CD4-positive, alpha-beta T cell treated with Interleukin-17A for 1 hour (primary cell): ENCODE measurements at places on chromosomes 16 and 17.

- no peak for DNase-seq
These were observed 292.3 kb downstream of the SHISA9 start for GRCh38 chr16:13193721-13194120.

GRCh38 chr16:81633680-81634379 lies 145.3 kb upstream of the PLCG2 start:
- DNase-seq: no peak

DNA sequence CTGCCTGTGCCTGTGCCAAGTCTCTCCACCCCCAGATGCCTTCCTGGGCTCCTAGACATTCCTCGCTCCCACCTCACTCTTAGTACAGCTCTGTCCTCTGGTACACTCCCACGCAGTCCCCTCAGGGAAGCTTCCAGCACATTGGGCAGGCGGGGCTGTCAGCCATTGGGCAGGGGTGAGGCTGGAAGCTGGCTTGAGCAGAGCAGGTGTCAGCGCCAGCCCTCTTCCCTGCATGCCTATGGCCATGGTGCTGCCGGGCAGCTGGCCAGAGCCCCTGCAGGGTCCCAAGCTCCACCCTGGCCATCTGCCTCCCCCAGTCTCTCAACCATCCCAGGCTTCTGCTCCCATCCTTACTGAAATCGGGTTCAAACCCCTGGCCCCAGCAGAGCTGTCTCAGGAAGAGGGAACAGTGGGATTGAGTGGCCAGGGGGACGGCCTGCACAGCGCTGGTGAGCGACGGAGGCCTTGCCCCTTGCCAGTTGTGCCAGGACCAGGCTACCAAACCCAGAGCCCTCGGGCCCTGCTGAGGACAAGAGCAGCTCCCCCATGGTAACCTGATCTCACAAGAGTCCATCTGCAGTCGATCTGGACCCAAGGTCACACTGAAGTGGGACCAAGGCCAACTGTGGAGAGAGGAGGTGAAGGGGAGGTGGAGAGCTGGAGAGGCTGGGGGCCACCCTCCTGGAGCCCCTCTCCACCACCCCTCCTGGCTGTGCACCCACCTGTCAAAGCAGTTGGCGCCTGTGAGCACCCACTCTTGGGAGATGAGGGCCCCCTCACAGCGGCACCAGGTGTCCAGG lies 2.4 kb upstream of the B9D1 start:
- DNase-seq: no peak

DNA sequence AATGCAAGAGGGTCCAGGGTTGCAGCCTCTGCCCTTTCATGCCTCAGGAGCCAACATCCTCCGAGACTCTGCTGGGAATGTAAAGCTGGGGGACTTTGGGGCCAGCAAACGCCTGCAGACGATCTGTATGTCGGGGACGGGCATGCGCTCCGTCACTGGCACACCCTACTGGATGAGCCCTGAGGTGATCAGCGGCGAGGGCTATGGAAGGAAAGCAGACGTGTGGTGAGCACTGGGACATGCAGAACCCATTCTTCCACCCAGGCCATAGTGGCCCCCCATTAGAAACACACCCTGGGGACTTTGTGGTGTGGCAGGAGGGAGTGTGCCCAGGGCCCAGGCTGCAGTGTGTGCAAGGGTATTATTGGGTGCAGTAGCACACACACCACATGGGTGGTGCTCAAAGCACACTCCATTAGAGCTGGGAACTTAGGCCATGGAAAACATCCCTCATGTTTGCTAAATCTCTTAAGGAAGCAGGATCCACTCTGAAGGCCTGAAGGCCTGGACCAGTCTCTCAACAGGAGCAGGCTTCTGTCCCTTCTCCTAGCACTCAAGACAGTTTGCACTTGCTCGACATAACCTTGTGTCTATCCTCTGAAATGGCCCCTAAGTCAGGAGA lies 7.6 kb downstream of the LIMD2 start:
- DNase-seq: no peak

- DNase-seq: no peak
These were observed 212.8 kb upstream of the CDH8 start for GRCh38 chr16:62249069-62249468.

DNA sequence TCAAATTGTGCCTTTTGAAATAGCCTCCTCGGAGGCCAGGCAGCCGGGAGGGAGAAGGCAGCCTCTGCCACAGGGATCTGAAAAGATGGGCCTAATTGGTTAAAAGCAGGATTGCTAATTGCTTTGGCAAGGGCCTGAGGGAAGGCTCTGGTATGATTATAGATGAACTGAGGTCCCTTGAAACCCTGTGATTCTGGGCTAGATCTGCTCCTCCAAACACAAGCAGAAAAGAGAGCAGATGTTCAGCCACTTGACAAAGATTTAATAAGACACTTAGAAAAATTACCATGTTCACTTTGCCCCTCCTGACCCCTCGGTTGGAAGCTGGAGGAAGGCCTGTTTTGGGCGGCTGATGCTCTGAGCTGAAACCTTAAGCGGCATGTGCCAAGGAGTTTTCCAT lies 209.5 kb upstream of the MPHOSPH6 start:
- DNase-seq: no peak

GRCh38 chr17:57362797-57363556 lies 106.7 kb downstream of the MSI2 start:
- DNase-seq: no peak
